ENCODE measurements at places on chromosomes 2 and 18. TPM values are rescaled to one million over a fixed set of nuclear protein-coding genes. Genes with fewer than 3 reads are reported as not detected.

DNA sequence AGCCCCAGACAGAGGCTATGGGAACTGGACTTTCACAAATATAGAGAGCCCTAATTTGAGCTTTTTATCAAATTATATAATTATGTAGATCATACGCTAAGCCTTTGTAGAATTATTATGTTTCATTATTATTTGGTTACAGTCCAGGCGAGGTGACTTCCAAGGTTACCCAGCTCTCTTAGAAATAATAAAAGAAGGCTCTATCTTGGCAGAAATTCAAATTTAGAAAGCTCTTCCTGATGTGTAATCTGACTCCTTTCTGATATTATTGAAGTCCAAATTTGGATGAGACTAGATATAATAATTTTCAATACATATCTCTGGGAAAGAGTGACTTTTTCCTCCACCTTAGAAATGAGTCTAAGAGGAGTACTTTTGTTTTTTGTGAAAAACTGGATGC, 4.8 kb upstream of the SLC38A11 start:
- no peak overlapping the region for H3K4me3 ChIP-seq
- no peak for DNase-seq
- peaks cover 2% of the 10 kb centered on the region for H3K4me1 ChIP-seq
- H3K36me3 ChIP-seq, result no peaks in the 10 kb centered on the region
- H3K27ac ChIP-seq, result no peak overlapping the region
- no peaks in the 10 kb centered on the region for H3K27me3 ChIP-seq

DNA sequence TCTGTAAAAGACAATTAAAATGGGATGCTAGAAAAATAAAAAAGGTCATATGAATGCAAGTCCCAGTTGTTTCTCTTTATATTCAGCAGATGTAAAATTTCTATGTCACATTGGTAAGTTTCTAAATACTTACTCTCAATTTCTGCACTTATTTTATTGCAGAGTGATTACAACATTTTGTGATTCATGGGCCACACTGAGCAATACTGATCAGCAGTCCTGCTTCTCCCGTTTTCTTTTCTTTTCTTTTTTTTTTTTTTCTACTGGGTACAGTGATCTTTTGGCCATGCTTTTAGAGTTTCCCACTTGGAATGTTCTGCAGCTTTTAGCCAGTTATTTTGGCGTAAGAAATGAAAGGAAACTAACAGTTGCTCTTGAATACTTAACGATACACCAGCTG, 38.8 kb downstream of the LIMS1 start:
- peaks cover 20% of the 10 kb centered on the region for H3K4me1 ChIP-seq
- no peaks in the 10 kb centered on the region for H3K27me3 ChIP-seq
- H3K27ac ChIP-seq, result no peak overlapping the region
- H3K4me3 ChIP-seq, result no peak overlapping the region

Gene ANKRD30B
- not detected for total RNA-seq

- H3K4me1 ChIP-seq, result no peaks in the 10 kb centered on the region
- H3K27me3 ChIP-seq, result peaks cover 5% of the 10 kb centered on the region
- H3K4me3 ChIP-seq, result no peak overlapping the region
- no peak for DNase-seq
- no peaks in the 10 kb centered on the region for H3K36me3 ChIP-seq
Measured at GRCh38 chr18:59874166-59874565, 25.6 kb upstream of the PMAIP1 start.

- DNase-seq, result no peak
- peaks cover 38% of the 10 kb centered on the region for H3K4me1 ChIP-seq
- H3K36me3 ChIP-seq, result peaks cover 20% of the 10 kb centered on the region
- H3K27ac ChIP-seq, result peak overlapping the region; percentile 6
- no peak overlapping the region for H3K4me3 ChIP-seq
- no peaks in the 10 kb centered on the region for H3K27me3 ChIP-seq
Measured at GRCh38 chr18:76428396-76429261, 66.4 kb downstream of the ZNF516 start.

DNA sequence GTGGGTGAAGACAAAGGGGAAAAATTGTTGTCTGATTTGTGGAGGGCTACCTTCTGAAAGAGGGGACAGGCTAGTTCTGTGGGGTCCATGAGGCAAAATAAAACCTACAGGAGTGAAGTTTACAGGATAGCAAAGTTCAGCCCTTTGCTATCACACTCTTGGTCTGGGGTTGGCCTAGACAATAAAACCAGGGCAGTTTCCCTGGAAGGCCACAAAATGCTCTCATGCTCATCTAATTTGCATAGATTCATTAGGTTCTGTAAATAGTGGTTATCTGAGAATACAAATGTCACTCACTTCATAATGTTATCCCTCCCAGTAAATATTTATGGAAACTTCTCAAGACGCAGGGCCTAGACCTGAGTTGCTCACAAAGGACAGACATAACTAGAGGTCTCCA, 63.6 kb downstream of the INSIG2 start:
- no peak overlapping the region for H3K4me3 ChIP-seq
- H3K36me3 ChIP-seq, result no peaks in the 10 kb centered on the region
- no peaks in the 10 kb centered on the region for H3K27me3 ChIP-seq
- no peak for DNase-seq

Gene CCDC178
- total RNA-seq, result not detected

DNA sequence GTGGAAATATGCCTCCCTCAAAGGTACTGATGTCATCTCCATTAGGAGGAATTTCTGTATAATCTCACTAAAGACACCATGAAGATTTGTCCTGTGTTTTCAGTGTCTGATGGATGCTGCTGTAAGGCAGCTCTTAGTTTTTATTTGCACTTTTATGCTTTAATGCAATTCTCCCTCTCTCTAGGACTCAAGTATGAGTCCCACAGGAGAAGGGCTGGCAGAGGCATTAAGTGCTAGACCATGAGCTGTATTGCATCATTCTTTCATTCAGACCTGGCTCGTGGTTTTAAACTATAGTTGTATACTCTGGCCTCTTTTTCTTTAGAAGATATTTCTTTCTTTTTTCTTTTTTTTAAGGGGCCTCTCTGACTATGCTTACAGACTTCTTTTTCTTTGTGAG, 805.6 kb downstream of the DPP10 start:
- H3K27ac ChIP-seq, result no peak overlapping the region
- H3K27me3 ChIP-seq, result no peaks in the 10 kb centered on the region
- H3K36me3 ChIP-seq, result no peaks in the 10 kb centered on the region
- no peak for DNase-seq
- H3K4me3 ChIP-seq, result no peak overlapping the region

DNA sequence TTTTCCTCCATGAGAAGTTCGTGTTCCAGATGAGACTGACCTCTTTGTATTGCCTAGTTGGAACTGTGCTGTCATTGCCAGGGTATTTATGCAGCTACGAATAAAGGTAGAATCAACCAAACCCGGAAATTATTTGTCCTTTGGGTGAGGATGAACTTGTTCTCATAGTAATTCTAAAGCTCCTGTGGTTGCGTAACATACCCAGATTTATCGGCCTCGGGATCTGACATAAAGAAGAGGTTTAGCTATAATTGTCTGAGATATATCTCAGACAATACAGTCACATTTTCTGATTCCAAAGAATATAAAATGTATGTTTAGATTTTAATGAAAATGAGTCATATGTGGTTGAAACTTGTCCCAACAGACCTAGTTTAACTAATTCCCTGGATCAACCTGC, 628.7 kb upstream of the LINC00305 start:
- no peak for DNase-seq
- H3K4me3 ChIP-seq, result no peak overlapping the region
- H3K27ac ChIP-seq, result no peak overlapping the region
- no peaks in the 10 kb centered on the region for H3K27me3 ChIP-seq
- H3K4me1 ChIP-seq, result no peaks in the 10 kb centered on the region
- H3K36me3 ChIP-seq, result no peaks in the 10 kb centered on the region

- no peak overlapping the region for H3K27ac ChIP-seq
- peak overlapping the region; percentile 42 for H3K4me3 ChIP-seq
- DNase-seq, result no peak
- H3K27me3 ChIP-seq, result peaks cover 3% of the 10 kb centered on the region
- H3K4me1 ChIP-seq, result peaks cover 20% of the 10 kb centered on the region
Measured at GRCh38 chr2:100418406-100418962, 1.0 kb upstream of the CHST10 start.

Gene IKZF2
- 21.9 TPM for total RNA-seq

DNA sequence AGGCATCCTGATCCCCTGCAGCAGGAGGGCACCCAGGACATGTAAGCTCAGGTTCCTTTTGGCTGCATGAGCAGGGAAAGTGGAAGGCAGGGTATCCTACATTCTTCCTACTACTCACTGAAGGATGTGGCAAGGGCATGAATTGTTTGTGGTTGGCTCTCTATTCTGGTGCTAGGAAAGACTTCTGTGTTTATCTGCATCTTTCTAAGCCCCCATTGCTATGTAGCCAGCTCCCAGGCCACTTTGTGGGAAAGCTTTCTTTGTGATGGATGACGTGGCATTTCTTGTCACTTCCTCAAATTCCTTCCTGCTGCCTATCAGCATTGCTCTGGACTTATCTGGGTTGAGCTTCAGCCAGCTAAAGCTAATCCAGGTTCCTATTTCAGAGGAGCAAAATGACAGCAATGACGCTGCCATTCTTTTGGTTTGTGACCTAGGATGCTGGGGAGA, 46.2 kb downstream of the MEIS1 start:
- no peak for DNase-seq
- no peak overlapping the region for H3K4me3 ChIP-seq
- no peaks in the 10 kb centered on the region for H3K27me3 ChIP-seq
- peaks cover 78% of the 10 kb centered on the region for H3K36me3 ChIP-seq
- H3K27ac ChIP-seq, result peak overlapping the region; percentile 89
- H3K4me1 ChIP-seq, result peaks cover 41% of the 10 kb centered on the region

DNA sequence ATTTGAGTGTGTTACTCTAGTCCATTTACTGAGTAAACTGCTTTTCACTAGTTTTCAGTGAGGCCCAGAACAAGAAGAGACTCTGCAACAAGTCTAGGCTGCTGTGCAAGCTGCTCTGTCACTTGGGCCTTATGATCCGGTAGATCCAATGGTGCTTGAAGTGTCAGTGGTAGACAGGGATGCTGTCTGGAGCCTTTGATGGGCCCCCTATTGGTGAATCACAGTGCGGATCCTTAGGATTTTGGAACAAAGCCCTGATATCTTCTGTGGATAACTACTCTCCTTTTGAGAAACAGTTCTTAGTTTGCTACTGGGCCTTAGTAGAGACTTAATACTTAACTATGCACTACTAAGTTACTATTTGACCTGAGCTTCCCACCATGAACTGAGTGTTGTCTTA, 150.2 kb downstream of the TMEFF2 start:
- no peak overlapping the region for H3K27ac ChIP-seq
- no peaks in the 10 kb centered on the region for H3K4me1 ChIP-seq
- H3K4me3 ChIP-seq, result no peak overlapping the region
- no peaks in the 10 kb centered on the region for H3K27me3 ChIP-seq
- no peak for DNase-seq

DNA sequence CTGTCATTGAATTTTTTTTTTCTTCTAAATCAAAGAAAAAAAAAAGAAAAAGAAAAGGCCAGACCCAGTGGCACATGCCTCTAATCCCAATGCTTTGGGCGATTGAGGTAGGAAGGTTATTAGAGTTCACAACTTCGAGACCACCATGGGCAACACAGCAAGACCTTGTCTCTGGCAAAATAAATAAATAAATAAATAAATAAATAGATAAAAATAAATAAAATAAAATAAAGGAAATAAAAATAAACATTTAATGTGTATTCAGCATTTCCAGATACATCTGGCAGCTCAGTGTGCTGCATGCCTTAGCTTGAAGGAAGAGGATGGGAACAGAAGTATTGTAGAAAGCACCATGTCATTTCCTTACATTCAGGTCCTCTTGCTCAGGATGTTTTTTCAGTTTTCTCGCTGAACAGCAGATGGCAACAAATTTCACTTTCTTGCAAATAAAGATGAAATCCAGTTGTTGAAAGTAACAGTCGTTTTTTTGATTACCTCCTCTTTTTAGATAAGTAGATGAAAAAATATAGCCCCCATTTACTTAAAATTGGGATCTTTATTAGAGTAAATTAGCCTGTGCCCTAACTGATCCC, 25.7 kb upstream of the FAM178B start:
- no peaks in the 10 kb centered on the region for H3K36me3 ChIP-seq
- H3K27ac ChIP-seq, result no peak overlapping the region
- H3K4me3 ChIP-seq, result no peak overlapping the region
- DNase-seq, result no peak
- peaks cover 2% of the 10 kb centered on the region for H3K4me1 ChIP-seq

DNA sequence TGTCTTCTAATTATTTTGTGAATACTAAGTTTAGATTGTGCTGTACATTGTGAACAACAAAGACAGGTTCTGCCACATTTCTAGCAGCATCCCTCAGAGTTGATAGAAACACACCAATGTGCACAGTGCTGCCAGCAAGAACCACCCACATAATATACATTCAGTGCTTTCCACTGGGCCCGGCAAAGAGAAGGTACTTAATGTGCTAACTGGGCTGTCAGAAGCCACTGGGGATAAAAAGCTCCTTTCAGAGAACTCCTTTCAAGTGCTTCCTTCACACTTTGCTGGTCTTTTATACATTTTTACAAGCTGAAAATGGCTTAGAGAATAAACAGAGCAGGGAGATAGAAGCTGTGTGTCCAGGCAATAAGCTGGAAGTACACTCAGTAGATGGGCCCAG, 58.0 kb upstream of the CAPN13 start:
- no peaks in the 10 kb centered on the region for H3K27me3 ChIP-seq
- no peak overlapping the region for H3K27ac ChIP-seq
- H3K4me1 ChIP-seq, result no peaks in the 10 kb centered on the region
- no peak for DNase-seq
- H3K36me3 ChIP-seq, result no peaks in the 10 kb centered on the region

DNA sequence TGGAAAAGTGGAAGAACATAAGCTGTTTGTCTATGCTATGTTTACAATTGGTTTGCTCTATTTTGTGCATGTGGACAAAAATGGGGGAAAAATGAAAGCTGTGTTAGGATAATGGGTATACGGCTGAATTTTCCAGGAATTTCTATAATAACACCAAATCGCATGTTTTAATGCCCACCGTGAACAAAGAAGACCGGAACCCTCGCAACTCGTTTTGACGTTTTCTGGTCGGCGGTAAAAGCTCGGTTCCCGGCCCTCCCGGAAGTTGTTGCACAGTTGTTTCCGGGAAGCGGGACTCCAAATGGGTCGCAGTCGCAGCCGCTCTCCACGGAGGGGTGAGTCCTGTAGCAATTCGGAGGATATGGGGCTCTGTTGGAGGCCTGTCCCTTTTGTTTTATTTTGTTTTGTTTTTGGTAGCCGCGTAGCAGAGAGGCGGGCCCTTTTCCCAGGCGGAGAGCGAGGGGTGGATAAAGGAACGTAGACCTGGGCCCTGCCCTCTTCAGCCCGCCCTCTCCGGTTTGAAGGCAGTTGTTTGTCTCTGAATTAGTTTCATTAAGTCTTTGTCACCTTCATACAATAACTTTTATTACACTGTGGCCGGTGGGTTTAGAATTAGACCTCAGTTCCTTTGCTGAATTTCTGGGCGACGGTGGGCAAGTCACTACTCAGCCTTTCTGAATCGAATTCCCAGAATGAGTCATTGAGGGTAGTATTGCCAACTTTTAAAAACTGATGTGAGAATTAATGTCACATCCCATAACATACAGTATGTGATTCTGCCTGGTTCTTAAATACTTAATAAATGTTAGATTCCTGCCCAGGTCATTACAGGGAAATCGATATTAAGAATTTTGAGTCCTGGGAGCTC, at the start of gene SNRNP27:
Gene SNRNP27, plus strand, starts transcription at position 273 of the 868 bp plus-strand sequence. Its CDS starts 29 bp downstream, at position 302.
- DNase-seq, result peak; percentile 47
- peaks cover 8% of the 10 kb centered on the region for H3K4me1 ChIP-seq
- peak within 1 kb of the TSS; percentile 100 for H3K4me3 ChIP-seq
- peaks cover 14% of the 10 kb centered on the region for H3K36me3 ChIP-seq

GRCh38 chr2:39320162-39320561, 76.4 kb upstream of the CDKL4 start:
- H3K4me3 ChIP-seq, result no peak overlapping the region
- H3K27me3 ChIP-seq, result no peaks in the 10 kb centered on the region
- no peak for DNase-seq
- peaks cover 10% of the 10 kb centered on the region for H3K4me1 ChIP-seq

Gene ZSWIM2
- not detected for total RNA-seq

All from progenitor cell of endocrine pancreas (in vitro differentiated cells).